ENCODE measurements at places on chromosomes 4 and X. TPM values are rescaled to one million over a fixed set of nuclear protein-coding genes. Genes with fewer than 3 reads are reported as not detected.

The FAM149A gene
- total RNA-seq, result 0.33 TPM

The CCDC149 gene
- 4.0 TPM for total RNA-seq

The SPANXN4 gene
- not detected for total RNA-seq

The TEX13C gene
- total RNA-seq, result not detected

The NRK gene
- total RNA-seq, result 1.8 TPM

The RAB40A gene
- 0.36 TPM for total RNA-seq

The UGT2A1 gene
- not detected for total RNA-seq

The IL13RA1 gene
- 41.8 TPM for total RNA-seq

The HSFX4 gene
- not detected for total RNA-seq

The VCX3A gene
- not detected for total RNA-seq

The SMARCA1 gene
- total RNA-seq, result 61.1 TPM

The ATP6AP2 gene
- 85.6 TPM for total RNA-seq

The TMEM255A gene
- 0.13 TPM for total RNA-seq

The FDCSP gene
- not detected for total RNA-seq

The LDOC1 gene
- 38.1 TPM for total RNA-seq

The NUDT11 gene
- total RNA-seq, result 8.7 TPM

The RAB28 gene
- 17.5 TPM for total RNA-seq

The CSAG1 gene
- 5.1 TPM for total RNA-seq

All from endothelial cell (in vitro differentiated cells).